T-cell (primary cell): ENCODE measurements at places on chromosomes 2 and 18. TPM values are rescaled to one million over a fixed set of nuclear protein-coding genes. Genes with fewer than 3 reads are reported as not detected.
A peak's percentile ranks its signal among the peaks of the same experiment; 100 is the strongest.

FAHD2B gene
- total RNA-seq = 23.8 TPM

NR4A2 gene
- 4.9 TPM for total RNA-seq

APLF gene
- total RNA-seq = 6.1 TPM

GRCh38 chr2:29447513-29447912 lies 332.3 kb downstream of the CLIP4 start:
- DNase-seq = no peak

DNA sequence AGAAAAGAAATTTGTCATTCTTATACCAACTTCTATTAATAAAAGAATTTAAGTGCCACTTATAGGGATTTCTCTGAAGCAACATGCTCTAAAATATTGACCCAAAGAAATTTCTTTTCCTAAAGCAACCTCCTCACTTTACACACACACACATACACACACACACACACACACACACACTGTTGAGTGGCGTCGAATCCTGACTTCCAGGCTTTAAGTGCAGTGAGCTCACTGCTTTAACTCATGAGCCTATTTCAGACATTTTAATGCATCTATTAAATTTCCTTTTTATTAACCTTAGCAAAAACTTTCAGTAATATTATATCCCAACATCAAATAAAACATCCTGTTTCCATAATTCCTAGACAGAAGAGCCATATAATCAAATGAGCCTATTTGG lies 229.1 kb upstream of the ACVR2A start:
- DNase-seq = no peak

- DNase-seq = peak; percentile 60
Measured at GRCh38 chr2:112187805-112188596, 49.8 kb downstream of the FBLN7 start.

DNA sequence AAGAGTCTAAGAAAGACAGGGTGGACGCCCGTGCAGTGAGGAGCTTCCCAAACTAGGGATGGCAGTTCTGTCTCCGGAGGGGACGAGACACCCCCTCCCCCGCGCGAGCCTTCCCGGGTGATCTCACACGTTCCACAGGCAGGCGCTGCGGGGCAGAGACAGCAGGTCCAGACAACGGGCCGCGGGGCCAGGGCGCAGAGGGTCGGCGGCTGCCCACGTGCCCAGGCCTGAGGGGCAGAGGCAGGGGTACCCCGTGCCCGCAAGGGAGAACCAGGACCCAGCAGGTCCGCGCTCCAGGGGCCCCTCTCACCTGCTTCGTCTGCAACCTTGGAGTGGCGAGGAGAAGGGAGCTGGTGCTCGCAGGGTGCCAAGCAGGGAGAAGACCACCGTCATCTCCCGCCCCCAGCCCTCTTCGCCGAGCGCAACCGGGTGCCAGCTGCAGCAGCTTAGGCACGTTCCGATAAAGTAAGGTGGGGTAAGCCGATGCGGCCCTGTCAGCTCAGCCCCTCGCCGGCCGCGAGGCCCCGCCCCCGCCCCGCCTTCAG lies at the start of gene GPR155:
GPR155 (minus strand) TSS at position 467 of the 545 bp plus-strand sequence. CDS start 5,073 bp downstream, outside the sequence.
- DNase-seq = no peak

DNA sequence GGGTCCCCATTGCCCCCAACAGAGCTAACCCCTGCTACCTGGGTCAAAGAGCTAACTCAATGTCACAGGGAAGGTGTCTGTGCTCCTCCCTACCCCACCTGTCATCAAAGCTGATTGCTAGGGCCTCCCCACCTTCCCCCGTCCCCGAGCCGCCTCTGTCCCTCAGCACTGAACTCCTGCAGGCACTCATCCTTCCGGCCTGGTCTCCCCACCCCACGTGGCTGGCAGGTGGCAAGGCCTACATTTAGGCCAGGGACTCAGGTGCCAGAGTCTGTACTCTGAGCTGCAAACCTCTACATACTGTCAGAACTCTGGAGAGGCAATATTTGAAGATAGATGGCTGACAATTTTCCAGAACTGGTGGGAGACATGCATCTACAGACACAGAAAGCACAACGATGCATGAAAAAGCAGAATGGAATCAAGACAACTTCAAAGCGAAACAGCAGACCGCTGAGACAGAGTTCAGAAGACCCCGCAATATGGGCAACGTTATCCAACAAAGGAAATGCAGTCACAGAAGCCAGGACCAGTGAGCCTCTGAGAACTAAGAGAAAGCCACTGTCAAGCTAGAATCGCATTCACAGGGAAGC lies 195.8 kb downstream of the HDAC4 start:
- DNase-seq = no peak
